ENCODE measurements at places on chromosomes 3 and 15.

DNA sequence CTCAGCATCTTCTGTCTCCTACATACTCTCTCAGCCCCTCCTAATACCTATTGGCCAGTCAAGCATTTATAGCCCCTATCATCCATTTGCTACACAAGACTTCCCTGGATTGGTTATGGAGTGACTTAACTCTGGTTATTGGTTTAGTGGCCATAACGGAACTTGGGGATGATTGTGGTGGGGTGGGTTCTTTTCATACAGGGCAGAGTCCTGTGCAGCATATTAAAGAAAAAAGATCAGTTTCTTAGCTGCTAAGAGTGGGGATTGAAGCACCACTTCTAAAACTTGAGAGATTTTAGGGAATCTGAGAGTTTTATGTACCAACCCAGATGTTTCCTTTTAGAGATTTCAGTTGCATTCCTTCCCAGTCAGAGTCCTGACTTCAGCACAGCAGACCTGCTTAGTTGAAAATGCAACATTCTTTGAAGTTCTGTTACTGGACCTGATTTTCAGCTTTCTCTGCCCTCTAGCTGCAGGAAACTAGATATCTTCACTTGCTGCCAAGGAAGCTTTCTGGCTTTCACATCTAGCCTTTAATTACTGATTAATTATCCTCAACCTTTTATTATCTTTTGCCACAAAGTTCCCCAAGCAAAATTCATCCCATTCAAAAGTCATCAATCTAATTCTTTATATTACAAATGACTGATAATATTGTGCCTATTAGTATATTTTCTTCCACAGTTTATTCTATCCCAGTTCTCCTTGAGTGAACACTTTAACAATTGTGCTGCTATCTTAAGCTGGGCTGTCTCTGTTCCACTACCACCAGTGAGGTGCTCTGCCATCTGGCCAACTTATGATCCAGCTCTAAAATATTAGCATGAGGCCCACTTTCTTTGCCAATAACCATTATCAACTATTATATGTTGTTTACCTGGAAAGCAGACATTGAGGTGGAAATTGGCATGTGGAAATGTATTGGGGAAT is 906.0 kb upstream of the ALCAM start:
- DNase-seq: no peak

DNA sequence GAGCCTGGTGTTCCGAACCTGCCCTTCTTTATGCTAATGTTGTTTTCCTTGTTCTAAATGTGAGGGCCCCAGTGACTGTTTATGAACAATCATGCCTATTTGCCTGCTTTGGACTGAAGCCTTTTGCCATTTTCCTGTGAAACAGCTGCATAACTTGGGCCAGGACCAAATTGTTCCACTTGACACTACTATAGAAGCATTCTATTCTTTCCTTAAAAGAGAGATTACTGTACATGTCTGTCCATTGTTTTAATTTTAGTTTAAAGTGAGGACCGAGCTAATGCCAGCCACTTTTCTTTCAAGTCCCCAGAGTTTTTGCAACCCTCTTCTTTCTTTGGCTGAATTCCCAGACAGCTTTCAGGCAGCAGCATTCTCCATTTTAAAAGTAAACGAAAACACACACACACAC is 980.3 kb downstream of the CADM2 start:
- DNase-seq: no peak

- no peak for DNase-seq
Observed at GRCh38 chr3:179933080-179933479, 103.7 kb downstream of the PEX5L start.

- no peak for DNase-seq
Observed at GRCh38 chr3:81249540-81250029, 511.9 kb downstream of the GBE1 start.

DNA sequence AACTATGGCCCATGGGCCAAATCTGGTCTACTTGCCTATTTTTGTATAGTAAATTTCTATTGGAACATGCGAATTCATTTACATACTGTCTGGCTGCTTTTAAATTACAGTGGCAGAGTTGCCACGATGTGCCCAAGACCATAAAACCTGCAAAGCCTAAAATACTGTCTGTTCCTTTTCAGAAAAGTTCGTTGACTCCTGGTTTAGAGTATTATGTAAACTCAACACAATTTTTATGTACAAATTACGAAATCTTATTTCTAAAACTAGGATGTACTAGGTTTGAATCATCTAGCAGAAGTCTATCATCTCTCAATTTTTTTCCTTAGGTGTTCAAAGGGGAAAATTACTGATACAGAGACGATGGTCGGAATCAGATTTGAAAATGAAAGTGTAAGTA is 26.9 kb downstream of the SENP2 start:
- no peak for DNase-seq

GRCh38 chr3:13556207-13556606 is 7.3 kb downstream of the FBLN2 start:
- DNase-seq: no peak

GRCh38 chr3:33403756-33404155 is 36.4 kb downstream of the UBP1 start:
- no peak for DNase-seq

DNA sequence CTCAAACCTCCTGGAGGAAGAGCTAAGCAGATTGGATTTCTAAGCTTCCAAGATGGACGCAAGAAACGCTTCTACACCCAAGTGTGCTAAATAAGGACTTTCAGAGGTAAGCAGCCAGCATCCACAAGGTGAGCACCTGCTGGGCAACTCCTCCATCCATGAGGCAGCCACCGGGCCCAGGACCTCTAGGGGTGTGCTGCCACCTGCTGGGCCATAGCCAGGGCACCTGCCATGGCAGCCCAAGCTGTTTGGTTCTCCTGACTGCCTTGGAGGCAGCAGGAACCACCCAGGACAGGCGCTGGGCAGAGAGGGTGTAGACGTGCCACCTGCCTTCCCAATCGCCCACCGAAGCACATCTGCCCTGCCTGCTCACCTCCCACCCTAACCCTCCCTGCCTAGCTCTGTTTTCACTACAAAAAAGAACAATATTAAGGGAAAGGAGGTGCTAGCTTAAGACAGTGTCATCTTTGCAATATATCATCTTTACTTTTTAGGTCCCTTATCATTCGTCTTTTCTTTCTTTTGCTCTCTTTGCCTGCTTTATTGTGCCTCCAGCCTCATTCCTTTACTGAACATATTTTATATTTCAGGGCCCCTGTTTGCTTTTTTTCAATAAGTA is 12.9 kb downstream of the C15orf62 start:
- DNase-seq: peak; percentile 54

DNA sequence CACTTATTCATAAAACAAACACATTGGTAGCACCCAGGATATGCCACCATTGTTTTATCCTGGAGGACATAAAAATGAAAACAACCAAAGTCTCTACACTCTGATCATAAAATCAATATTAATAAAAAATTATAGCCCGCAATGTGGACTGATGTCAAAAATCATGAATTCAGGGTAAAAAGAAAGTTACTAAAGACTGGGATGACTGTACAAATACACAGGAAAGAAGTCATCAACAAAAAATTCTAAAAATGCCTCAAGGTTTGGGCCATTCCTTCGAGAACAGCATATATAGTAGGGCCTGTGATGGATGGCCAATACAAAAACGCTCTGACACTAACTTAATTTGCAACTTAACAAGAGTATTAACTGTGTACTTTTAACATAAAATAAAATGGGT is 76.8 kb downstream of the THBS1 start:
- no peak for DNase-seq

- DNase-seq: no peak
Observed at GRCh38 chr3:72295962-72296450, 511.1 kb upstream of the PROK2 start.

DNA sequence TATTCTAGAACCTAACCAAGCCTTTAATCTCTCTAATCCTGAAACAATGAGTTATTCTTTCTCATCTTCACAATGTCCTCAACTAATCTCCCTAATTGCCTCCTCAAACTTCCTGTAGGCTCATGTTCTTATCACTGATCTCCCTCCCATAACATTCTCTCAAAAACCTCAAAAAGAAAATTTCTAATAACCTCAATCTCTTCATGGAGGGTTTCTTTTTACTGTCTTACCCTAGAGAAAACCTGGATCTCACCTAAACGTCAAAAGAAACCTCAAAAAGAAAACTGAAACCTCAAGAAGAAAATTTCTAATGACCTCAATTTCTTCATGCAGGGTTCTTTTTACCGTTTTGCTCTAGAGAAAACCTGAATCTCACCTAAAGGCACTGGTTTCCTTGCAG is 150.2 kb downstream of the GSK3B start:
- no peak for DNase-seq

GRCh38 chr3:129992781-129993180 is 18.3 kb downstream of the TRH start:
- DNase-seq: no peak

- DNase-seq: no peak
Observed at GRCh38 chr3:196740481-196741248, 1.0 kb downstream of the PAK2 start.

GRCh38 chr3:114144909-114145688 is 33.8 kb downstream of the DRD3 start:
- no peak for DNase-seq

DNA sequence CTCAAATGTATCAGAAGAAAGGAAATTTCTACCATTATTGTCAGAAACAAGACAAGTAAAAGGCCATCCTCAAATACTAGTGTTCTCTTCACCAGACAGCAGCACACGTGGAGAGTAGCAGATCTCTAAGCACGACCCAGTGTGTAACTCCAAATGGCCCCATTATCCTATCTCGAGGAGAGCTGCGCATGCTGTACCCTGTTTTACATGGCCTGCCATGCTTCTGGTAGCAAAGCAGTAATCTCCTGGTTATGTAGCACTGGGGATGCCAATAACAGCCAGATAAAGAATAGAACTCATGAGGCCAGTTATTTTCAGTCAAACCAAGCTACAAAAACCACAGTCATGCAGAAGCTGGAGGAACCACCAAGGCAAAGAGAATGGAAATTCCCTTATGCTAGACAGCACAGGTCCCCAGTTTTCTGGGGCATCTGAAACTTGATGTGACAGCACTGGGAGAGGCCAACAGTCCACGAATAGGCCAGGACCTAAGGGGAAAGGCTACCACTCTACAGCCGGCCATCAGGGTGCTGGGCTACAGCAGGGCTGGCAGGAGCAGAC is 73.0 kb downstream of the LIPC start:
- DNase-seq: no peak

GRCh38 chr3:18445401-18446148 is 20.4 kb upstream of the SATB1 start:
- peak; percentile 66 for DNase-seq

DNA sequence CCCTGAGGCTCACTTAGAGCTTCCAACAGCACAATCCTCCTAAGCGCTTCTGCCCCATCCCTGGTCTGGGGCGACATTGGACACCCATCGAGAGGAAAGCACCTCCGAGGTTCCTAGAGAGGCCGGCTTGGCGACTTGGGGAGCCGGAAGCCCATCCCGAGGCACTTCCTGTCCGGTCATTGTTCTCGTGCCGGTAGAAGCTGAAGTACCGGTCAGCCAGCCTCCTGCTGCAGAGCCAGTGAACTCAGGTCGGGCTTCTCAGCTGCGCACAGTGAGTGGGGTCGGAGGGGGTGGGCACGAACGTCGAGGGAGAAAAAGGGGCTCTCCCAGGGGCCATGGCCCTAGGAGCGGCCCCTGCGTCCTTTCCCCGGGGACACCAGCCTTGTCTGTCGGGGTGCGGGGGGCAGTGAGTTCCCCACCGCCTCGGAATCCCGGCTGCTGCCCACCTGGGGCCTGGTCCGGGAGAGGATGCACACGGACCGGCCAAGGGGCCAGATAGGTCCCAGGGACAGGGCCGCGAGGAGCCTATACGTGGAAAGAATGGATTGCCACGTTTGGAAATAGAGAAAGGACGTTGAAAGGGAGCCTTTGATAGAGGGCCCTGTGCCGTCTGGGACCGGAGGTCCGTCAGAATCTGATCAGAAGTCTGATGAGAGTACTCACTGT is at the start of gene ZNF35:
Gene ZNF35, plus strand, starts transcription at position 169 of the 666 bp plus-strand sequence. CDS start 2,336 bp downstream, outside the sequence.
- no peak for DNase-seq

DNA sequence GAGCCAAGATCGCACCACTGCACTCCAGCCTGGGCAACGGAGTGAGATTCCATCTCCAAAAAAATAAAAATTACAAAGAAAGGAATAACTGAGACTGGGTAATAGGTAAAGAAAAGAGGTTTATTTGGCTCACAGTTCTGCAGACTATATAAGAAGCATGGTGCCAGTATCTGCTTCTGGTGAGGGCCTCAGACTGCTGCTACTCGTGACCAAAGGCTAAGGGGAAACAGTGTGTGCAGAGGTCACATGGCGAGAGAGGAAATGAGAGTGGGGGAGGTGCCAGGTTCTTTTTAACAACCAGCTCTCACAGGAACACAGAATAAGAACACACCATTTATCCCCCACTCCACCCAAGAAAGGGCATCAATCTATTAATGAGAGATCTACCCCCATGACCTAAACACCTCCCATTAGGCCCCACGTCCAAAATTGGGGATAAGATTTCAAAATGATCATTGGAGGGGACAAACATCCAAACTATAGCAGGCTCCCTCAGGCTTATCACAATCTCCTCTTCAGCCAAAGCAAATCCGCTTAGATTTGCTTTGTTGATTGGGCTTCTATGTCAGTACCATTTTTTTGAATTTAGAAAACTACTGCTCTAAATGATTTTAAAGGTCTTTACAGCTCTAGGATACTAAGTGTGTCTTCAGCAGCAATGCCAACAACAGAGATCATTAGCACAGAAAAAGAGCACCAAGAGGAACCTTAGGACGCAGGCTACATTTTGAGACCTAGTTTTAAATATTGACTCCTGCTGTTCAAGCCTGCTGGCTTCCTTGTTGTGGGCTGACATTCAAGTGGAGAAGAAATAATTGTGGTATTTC is 84.2 kb upstream of the TBL1XR1 start:
- peak; percentile 5 for DNase-seq

DNA sequence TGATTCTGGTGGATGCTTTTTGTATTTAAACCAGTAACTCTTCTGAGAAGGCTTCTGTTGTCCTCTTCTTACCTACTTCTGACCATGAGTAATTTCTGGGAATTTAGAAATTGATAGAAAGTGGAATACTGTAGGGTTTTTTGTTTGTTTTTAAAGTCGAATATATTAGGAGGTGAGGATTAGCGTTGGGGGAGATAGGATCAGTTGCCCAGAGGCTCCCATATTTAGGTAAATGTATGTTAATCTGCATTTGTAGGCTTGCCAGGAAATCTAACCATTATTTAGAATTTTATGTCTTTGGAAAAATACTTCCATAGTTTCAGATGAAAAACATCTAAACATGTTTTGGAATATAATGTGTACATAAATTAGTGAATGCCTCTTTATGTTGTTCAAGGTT is 6.1 kb downstream of the STT3B start:
- DNase-seq: no peak

GRCh38 chr3:52046186-52046901 is 10.0 kb downstream of the DUSP7 start:
- no peak for DNase-seq

All from stimulated activated CD8-positive, alpha-beta memory T cell treated with anti-CD3 and anti-CD28 coated beads, Interleukin-15, amount 100 ng/mL, for 4 hours (primary cell).